ENCODE measurements at places on chromosomes 1 and 21.

- DNase-seq, result no peak
Measured at GRCh38 chr1:218510153-218510772, 165.1 kb downstream of the TGFB2 start.

DNA sequence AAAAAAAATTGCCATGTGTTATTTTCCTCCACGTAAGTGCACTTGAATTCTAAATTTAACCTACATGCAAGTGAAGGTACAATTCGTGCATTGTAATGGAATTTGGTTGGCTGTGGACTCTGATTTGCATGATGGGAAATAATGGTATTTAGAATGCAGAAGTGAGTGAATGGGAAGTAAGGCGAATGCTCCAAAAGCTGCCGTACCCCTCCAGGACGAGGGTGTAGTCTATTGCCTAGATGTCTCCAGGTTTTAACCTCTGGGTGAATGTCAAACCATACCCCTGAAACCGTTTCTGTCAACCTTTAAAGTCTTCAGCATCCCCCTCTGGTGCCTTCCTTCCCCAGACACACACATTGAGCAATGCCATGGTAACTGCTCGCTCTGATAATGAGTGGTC, 44.5 kb downstream of the KIAA0040 start:
- DNase-seq, result no peak

- DNase-seq, result no peak
Measured at GRCh38 chr21:15190837-15191236, 126.0 kb upstream of the NRIP1 start.

DNA sequence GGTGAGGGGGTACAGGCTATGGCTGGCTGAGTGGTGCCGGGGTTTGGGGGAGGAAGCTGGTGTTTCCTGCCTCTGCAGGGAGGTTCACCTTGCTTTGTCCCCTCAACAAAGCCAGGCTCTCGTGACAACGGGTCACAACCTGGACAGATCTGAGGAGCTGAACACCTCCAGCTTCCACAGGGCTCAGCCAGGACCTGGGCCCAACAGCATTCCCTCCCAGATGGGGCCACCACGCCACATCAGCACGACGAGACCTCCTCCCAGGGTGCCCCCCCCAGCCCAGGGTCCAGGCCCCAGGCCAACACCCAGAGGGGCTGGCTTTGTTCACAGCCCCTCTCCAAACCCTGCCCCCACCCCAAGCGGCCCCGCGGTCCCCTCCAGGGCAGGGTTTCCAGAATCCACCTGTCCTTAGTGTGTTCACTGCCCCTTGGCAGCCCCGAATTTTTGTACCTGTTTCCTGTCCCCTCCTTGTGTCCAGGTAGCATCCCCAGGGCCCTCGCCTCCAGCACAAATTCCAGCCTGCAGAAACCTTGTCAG, 34.7 kb downstream of the UBE2G2 start:
- DNase-seq, result no peak

DNA sequence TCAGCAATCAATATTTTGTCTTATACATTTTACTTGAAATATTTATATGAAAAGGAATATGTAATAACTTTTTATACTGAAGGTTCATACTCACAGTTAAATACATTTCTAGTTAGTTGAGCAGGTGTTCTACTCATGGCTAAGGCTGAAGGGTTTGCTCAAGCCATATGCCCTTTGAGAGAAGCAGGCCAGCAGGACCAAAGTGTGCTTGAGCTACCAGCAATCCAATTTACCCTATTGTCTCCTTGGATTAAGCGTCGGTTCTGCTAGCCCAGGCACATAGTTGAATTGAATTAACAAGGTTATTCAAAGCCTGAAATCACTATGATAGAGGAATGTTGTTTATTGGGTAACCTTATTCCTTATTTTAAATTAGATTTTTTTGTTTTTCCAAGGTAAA, 151.5 kb upstream of the BACE2 start:
- DNase-seq, result no peak

DNA sequence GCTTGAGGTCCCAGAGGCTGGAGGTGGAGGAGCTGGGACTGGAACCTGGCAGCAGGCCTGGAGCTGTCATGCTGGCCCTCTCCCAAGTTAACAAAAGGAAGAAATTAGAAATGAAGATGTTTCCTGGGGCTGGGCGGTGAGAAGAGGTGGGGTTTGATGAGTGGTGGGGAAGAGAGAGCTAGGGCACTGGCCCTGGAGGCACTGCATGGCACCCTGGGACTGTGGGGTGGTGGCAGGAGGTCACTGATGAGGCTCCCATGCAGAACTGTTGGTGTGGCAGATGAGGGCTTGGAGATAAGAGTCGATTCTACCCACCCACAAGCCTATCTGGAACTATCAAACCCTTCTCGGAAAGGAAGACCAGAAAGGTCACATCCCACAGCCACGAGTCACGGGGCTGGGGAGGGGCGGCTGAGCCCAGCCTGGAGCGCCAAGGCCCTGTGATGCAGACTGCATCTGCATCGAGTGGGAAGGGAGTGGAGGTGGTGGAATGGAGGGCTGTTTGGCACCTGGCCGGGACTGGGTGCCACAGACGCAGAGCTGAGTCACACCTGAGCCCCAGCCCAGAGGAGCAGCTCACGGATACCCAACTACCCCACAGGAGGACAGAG, 29.4 kb downstream of the MRPL37 start:
- peak; percentile 50 for DNase-seq

DNA sequence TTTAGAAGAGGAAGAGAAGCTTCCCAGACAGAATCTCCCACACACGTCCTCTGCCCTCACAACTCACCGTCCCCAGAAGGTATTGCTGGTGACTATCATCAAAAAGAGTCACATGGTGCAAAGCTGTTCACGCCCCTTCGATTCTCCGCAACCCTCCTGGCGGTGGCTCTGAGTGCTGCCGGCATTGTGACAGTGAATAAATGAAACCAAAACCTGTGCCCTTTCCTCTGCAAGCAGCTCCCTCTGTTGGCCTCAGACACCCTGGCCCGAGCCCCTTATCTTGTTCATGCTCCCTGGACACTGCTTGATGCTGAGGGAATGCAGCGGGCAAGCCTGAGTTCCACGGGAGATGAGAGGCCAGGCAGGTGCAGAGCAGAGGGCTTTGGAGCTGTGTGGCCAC, 510.3 kb downstream of the NPHP4 start:
- no peak for DNase-seq

DNA sequence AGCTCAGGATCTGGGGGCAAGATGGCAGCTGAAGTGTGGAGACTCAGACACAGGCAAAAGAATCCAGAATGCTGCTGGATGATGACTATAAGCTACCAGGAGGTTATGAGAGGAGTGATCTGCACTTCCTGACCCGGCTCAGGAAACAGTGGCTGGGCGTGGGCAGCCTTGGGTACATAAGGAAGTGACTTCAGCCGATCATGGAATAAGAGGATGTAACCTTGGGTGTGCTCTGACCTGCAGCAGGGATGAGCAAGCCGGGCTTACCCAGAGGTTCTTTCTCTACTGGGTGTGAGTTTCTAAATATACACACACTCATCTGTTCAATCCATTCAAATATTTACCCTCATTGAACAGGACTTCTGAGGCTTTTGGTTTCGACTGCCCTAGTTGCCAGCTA, 62.7 kb downstream of the CD34 start:
- DNase-seq, result peak; percentile 67

- peak; percentile 20 for DNase-seq
Measured at GRCh38 chr1:112172294-112172882, 182.9 kb upstream of the KCND3 start.

GRCh38 chr1:228871314-228872061, 136.2 kb downstream of the RHOU start:
- no peak for DNase-seq

DNA sequence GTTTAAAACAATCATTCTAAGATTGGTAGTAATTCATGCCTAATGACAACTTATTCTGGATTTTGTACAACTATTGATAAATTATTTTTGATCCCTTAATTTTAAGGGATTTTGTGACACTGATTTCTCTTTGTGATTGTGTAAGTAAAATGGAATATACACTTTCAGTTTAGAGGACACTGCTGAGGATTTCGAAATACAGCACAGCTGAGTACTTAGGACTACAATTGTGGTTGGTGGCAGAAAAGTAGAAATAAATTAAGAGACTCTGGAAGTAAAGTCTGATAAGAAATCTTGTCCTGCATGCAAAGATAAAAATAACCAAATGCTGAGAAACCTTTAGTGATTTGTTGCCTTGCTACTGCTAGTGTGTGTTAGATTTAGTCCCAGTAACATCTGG, 40.0 kb downstream of the TYW3 start:
- DNase-seq, result no peak

DNA sequence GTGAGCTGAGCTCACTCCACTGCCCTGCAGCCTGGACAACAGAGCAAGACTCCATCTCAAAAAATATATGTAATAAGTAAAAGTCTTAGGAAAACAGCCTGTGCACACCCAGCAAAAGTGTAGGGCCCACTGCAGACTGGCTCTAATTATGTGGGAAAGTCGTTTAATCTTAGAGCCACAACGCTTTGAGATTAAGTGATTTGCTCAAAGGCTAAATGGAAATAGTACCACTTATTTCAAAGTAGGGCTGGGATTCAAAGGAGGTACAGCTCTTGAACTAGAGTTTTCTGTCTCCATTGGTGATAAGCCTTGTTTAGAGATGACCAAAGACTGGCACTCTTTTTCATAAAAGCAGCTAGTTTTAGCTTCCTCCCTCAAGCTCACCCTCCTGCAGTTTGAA, 2.2 kb downstream of the TACSTD2 start:
- DNase-seq, result no peak

DNA sequence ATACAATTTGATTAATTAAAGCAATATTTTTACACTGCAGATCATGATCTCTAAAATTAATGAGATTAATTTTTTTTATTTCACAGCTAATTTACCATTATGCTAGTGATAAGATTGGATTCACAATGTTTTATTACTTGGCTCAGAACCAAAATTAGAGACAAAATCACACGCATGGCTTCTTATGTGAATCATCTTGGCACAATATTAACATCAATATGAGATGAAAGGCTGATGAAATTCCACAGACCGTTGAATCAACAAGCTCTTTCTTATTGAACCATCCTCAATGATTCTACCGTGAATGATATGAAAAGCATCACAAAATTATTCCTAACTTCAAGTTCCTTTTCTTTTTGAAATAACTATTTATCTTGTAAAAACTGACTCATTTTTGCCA, 544.9 kb downstream of the KCNT2 start:
- DNase-seq, result no peak

DNA sequence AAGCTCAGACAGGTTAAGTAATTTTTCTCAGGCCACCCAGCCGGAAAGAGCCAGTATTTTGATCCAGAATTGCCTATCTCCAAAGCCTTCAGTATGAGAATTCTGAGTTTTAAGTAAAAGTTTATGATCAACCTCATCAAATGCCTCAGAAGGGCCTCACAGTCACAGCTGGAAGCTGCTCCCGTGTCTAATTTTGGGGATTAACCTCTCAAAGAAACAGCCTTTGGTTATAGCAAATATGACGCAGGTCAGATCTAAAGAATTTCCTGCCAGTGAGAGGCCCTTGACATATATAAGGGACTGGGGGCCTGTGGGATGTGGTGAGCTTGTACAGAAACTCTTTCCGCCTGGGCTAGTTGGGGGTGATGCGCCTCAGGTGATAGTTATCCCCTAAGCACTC, 2.3 kb downstream of the EXTL1 start:
- no peak for DNase-seq

GRCh38 chr1:203300441-203301330, 4.6 kb upstream of the BTG2 start:
- DNase-seq, result no peak

DNA sequence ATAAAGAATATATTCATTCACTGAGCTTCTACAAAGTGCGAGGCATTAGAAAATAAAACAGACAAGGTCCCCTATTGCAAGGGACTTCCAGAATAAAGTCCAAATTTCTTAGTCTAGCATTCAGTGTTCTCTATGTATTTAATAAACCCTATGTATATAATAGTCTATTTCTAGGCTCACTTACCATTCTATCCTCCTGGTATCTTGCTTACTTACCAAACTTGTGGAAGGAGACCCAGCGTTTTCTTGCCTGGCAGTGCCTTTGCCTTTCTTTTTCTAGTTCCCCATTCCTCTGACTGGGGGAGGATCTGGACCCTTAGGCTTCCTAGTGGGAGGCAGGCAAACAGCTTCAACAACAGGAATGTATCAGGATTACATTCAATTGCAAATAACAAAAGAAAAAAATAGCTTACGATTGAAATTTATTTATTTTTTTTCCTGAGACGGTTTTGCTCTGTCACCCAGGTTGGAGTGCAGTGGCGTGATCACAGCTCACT, 690 bp upstream of the RNF19B start:
- no peak for DNase-seq

DNA sequence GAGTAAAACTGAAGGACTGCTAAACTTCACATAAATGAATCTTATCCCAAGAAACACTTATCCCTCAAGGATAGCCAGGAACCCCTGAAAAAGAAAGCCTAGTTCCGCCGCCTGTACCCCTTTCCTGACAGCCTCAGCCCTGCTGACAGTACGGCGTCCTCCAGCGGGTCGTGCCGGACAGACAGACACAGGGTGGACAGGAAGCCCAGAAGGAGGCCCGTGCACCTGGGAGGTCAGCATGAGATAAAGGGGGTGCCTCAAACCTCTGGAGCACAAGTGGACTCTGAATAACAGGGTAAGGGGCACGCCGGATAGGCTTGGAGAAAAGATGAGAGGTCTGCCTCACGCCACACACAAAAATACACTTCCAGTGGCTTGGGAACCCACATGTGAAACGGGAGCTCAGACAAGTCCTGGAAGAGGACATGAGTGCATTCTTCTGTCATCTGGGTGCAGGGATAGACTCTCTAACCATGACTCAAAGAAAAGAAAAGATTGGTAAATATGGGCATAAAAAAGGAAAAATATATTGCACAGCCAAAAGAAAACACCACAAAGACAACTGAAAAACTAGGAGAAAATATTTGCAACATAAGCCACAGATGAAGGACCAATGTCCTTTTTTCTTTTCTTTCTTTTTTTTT, 17.3 kb upstream of the ADARB1 start:
- DNase-seq, result no peak
